NCI-H82 (cell line): ENCODE measurements at places on chromosomes 6 and 20.

- no peak for DNase-seq
Observed at GRCh38 chr20:52200870-52201269, 9.3 kb upstream of the ZFP64 start.

GRCh38 chr20:62899633-62900051 lies 26.7 kb downstream of the DIDO1 start:
- DNase-seq = no peak

GRCh38 chr6:167896648-167897047 lies 69.9 kb downstream of the AFDN start:
- no peak for DNase-seq

GRCh38 chr6:154868143-154868594 lies 126.9 kb upstream of the TIAM2 start:
- peak; percentile 80 for DNase-seq

- peak; percentile 6 for DNase-seq
Observed at GRCh38 chr6:76495909-76496308, 423.4 kb upstream of the IMPG1 start.

DNA sequence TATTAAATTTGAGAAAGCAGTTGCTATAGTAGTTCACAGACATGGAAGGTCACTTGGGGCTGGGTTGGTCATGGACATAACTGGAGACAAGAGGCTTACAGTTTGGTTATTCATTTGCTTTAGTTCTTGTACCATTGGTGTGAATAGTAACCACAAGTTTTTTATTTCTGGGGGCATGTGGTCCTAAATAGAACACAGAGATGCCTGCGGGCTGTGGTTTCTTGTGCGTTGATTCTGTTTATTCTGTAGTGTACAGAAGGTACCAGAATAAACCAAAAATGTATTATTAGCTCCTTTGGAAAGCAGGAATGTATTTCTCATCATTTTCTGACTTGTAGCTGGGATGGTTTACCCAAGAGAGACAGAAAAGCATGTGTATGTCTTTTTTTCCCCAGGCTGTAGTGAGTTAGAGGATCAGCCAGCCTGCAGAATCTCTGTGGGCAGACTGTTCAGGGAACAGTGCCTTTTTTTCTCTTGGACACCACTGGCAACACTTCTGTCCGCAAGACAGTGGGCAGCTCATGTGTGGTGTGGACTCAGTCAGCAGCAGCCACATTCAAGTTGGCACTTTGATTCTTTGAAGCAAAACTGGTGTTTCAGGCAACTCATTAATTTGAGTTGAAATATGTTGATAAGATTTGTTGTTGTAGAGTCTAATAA lies 122.1 kb downstream of the LRRC1 start:
- DNase-seq = no peak

DNA sequence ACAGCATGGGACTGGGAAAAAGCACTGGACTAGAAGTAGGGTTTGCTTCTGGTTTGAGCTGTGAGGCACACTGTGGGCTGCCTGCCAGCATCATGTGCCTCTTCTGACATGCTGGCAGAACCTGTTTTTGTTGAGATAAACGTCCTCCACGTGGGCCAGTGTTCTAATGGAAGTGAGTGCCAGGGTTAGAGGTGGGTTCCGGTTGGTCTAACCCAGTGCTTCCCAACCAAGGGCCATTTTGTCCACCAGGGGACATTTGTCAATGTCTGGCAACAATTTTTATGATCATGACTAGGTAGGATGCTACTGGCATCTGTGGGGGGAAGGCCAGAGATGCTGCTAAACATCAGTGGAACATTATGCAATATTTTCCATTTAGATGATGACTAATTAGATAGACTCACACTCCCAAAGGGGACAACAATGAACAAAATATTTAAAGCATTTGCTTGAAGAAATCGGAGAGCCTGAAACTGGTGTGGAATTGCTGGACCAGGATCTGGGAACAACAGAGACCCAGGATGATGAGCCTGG lies 7.8 kb upstream of the APMAP start:
- DNase-seq = no peak

DNA sequence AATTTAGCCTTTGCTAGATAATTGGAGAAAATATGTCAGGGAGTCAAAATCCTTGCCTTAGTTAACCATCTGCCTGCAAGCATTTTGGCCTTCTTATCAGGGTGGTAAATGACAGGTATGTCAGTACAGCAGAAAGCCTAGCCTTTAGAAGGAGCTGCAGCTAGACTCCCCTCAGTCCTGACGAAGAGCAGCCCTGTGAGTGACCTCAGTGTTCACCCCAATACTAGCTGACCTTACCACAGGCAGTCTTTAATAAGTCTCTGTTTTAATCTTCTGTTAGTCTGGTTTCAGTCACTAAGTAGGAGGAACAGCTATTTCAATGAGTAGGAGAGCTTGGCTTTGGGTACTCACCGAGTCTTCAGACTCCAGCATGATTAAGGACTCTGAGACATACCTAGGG lies 340.0 kb upstream of the FLRT3 start:
- no peak for DNase-seq

DNA sequence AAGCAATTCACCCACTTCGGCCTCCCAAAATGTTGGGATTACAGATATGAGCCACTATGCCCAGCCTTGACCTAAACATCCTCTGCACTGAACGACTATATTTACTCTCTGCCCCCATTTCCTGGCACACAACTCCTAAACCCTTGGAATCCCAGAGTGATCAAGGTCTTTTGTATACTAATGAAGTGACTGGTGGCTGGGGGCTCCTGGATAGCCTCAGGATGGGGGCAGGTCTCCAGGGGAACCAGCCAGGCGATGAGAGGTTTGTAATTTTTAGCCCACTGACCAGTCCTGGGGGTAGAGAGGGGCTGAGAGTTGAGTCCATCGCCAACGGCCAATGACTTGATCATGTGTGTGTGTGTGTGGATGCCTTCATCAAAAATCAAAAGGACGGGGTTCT lies 71.1 kb downstream of the FAM50B start:
- no peak for DNase-seq

DNA sequence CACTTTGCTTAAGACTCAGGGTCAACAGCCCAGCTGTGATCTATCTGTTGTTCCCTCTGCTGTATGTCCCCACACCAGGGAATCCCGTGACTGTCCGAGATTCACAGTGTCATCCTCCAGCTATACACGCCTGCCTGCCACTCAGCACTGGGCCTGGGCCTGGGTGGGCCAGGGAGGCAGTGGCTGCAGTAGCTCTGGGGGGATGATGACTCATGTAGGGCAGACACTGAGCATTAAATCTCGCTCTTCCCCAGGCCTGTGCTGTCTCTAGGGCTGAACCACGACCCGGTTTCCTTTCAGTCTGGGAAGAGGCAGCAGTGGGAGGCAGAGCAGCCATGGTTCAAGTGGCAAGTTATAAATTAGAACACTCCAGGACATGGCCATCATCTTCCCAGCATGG lies 173.9 kb downstream of the LRFN2 start:
- no peak for DNase-seq

GRCh38 chr20:14142171-14142570 lies 146.9 kb downstream of the MACROD2 start:
- peak; percentile 91 for DNase-seq

GRCh38 chr20:48648482-48649051 lies 179.2 kb downstream of the PREX1 start:
- DNase-seq = no peak

- DNase-seq = no peak
Observed at GRCh38 chr20:24917056-24917455, 32.0 kb upstream of the CST7 start.

- DNase-seq = no peak
Observed at GRCh38 chr6:157107915-157108651, 215.2 kb downstream of the TMEM242 start.

- DNase-seq = peak; percentile 23
Observed at GRCh38 chr20:58188527-58188926, 39.9 kb downstream of the ANKRD60 start.

GRCh38 chr20:62728781-62729300 lies 20.2 kb downstream of the NTSR1 start:
- no peak for DNase-seq

DNA sequence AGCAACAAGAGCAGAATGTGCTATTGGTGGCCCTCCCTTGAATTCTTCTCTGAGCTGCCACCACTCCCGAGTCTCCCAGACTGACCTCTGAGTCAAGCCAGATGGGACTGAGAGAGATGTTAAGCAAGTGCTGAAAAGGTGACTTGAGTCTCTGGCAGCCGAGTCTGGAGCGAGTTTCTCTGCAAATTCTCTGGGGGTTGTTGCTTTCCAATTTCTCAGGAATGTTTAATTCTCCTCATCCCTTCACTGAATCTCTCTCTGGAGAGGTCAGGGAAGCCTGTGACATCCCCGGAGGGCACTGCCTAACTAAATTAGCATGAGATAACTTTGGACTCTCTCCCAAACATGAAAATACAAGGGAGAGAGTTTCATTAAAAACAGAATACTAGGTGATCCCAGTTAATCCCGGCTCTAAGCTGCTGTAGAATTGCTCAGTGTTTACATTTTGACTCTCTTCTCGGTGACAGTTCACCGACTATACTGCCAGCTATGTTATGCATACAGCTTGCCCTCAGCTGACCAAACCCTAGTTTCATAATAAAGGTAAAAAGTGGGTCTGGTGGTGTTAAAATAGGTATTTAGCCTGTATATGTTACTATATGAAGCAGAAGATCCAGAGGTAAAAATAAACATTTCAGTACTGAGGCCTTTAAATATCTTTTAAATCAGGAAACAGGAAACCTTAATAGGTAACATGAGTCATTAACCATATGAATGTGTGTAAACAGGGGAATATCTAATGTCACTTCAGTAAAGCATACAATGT lies 157.9 kb downstream of the FOXC1 start:
- DNase-seq = peak; percentile 75

GRCh38 chr6:170049641-170050561 lies 241.0 kb downstream of the DLL1 start:
- no peak for DNase-seq

- DNase-seq = peak; percentile 99
Observed at GRCh38 chr20:33568378-33568777, 78.5 kb downstream of the CBFA2T2 start.

DNA sequence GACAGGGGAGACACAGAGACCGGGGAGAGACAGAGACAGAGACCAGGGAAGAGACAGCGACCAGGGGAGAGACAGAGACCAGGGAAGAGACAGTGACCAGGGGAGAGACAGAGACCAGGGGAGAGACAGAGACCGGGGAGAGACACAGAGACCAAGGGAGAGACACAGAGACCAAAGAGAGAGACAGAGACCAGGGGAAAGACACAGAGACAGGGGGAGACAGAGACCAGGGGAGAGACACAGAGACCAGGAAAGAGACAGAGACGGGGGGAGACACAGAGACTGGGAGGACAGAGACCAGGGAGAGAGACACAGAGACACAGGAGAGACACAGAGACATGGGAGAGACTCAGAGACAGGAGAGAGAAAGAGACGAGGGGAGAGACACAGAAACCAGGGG lies 43.9 kb downstream of the YTHDF1 start:
- no peak for DNase-seq

- no peak for DNase-seq
Observed at GRCh38 chr6:150172929-150173328, 30.1 kb downstream of the PPP1R14C start.

- DNase-seq = no peak
Observed at GRCh38 chr20:19275038-19275629, 62.7 kb downstream of the SLC24A3 start.

DNA sequence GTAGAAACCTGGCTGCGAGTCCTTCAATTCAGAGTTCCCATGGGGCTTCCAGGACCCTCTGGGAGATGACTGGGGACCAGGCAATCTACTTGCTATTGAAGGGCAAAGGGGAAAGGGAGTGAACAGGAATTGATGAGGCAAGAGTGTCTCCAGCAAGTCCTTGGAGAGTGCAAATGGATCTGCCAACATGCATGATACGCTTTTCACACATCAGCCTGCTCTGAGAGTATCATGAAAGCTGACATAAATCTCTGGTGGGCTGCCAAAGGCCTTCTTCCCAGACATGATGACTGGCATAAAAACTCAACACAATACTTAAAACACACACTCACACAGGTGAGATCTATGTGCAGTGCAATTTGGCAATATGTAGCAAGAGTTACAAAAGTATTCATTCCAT lies 759.1 kb downstream of the PTPRT start:
- no peak for DNase-seq

DNA sequence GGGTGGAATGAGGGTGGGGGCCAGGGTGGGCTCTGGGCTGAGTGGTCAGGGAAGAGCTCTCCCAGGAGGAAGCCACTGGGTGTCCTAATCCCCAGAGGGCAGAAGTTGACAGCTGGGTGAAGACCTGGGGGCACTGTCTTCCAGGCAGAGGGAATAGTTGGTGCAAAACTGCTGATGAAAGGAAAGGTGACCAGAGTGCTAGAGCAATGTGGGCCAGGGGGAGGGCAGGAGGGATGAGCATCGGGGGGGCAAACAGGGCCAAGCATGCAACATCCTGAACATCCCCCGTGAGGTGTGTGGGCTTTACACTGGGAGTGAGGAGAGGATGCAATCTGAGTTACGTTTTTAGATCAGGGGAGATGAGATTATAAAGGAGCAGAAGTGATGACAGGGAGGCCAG lies 97.8 kb downstream of the NOL4L start:
- DNase-seq = no peak

- peak; percentile 12 for DNase-seq
Observed at GRCh38 chr6:14569394-14569793, 451.8 kb downstream of the CD83 start.

- no peak for DNase-seq
Observed at GRCh38 chr6:43193929-43194328, 11.9 kb downstream of the CUL9 start.

GRCh38 chr6:93842178-93842577 lies 422.8 kb upstream of the EPHA7 start:
- DNase-seq = no peak

- no peak for DNase-seq
Observed at GRCh38 chr6:21653323-21653722, 59.8 kb downstream of the SOX4 start.

GRCh38 chr20:22944062-22944461 lies 91.0 kb upstream of the SSTR4 start:
- DNase-seq = no peak

GRCh38 chr20:1206366-1207148 lies 3.3 kb downstream of the C20orf202 start:
- no peak for DNase-seq

- DNase-seq = no peak
Observed at GRCh38 chr6:154622618-154623336, 110.4 kb upstream of the SCAF8 start.

- DNase-seq = no peak
Observed at GRCh38 chr6:132661906-132662305, 2.9 kb upstream of the TAAR1 start.

- DNase-seq = no peak
Observed at GRCh38 chr6:136608991-136609390, 58.8 kb upstream of the MAP7 start.

GRCh38 chr6:63716169-63716568 lies 80.6 kb downstream of the PHF3 start:
- DNase-seq = no peak

GRCh38 chr6:46964716-46965519 lies 43.2 kb upstream of the ADGRF5 start:
- DNase-seq = no peak

- DNase-seq = no peak
Observed at GRCh38 chr20:57410924-57411323, 19.7 kb downstream of the RBM38 start.

- no peak for DNase-seq
Observed at GRCh38 chr6:144574796-144575195, 289.7 kb downstream of the UTRN start.

GRCh38 chr6:134026597-134026996 lies 25.8 kb downstream of the SLC2A12 start:
- DNase-seq = no peak
